ENCODE measurements at places on chromosomes 16 and 17.

GRCh38 chr17:77428749-77429368 is 288.1 kb downstream of the SEC14L1 start:
- no peak for DNase-seq

DNA sequence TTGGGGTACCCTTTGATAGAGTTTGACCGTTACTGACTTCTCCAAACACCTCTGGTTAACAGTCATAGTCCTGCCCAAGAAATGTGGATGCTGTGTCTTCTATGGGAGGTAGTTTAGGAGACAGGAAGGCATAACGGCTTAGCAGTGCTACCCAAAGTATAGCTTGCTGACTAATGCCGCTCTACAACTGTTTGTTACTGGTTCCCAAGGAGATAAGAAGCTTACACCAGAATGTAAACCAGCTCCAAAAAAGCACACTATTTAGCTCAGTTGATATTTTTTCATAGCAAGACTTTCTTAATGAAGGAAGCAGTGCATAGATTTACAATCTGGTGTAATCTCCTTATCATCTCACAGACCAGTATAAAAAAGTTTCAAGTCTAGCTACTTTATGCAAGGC is 95.7 kb downstream of the HS3ST3B1 start:
- no peak for DNase-seq

DNA sequence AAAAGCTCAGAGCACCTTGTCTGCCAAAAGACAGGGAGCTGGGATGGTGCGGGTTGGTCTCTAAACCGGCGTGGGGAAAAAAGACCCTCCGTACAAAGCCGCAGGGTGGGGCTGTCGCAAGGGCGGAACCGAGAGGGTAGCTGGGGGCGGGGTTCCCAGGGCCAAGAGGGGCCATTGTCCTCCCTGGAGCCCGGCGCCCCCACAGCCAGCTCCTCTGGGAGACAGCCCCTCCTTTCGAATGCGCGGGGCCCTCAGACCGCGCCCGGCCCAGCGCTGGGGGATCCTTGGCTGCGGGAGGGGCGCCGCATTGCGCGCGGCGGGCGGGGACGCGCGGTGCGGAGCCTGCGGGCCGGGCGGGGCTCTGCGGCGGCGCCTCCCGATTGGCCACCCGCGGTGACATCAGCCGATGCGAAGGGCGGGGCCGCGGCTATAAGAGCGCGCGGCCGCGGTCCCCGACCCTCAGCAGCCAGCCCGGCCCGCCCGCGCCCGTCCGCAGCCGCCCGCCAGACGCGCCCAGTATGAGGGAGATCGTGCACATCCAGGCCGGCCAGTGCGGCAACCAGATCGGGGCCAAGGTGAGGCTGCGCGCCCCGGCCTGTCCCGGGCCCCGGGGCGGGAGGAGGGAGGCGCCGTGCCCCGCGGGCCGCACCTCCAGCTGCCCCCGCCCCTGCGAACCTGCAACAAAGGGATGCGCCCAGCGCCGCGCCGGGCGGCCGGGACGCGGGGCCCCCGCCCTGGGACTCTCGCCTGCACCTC is at the start of gene TUBB3:
Gene TUBB3 (plus strand): TSS at position 459 of the 756 bp plus-strand sequence. CDS start 60 bp downstream, at position 519.
- DNase-seq: no peak

DNA sequence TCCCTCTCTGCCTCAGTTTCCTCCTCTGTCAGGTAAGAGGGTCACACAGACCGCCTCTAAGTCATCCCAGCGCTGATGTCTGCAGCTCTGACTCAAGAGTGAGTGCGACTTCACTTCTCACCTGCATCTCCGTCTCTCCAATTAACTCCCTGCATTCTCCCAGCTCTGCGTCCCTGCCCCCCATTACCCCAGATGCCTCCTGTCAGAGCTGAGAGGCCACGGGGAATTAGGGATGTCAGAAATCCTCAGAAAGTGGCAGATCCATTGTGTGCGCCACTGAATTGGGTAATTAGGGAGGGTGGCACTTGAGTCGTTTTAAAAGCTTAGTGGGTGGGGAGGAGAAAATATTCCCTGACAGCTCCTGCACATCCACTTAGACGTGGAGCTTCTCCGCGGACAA is 885.4 kb upstream of the EEF2KMT start:
- no peak for DNase-seq

GRCh38 chr17:72733619-72734282 is 358.7 kb downstream of the SLC39A11 start:
- DNase-seq: no peak

- DNase-seq: no peak
Observed at GRCh38 chr17:48149787-48150463, 42.4 kb downstream of the SNX11 start.

GRCh38 chr17:55237268-55237667 is 27.5 kb upstream of the HLF start:
- DNase-seq: no peak

DNA sequence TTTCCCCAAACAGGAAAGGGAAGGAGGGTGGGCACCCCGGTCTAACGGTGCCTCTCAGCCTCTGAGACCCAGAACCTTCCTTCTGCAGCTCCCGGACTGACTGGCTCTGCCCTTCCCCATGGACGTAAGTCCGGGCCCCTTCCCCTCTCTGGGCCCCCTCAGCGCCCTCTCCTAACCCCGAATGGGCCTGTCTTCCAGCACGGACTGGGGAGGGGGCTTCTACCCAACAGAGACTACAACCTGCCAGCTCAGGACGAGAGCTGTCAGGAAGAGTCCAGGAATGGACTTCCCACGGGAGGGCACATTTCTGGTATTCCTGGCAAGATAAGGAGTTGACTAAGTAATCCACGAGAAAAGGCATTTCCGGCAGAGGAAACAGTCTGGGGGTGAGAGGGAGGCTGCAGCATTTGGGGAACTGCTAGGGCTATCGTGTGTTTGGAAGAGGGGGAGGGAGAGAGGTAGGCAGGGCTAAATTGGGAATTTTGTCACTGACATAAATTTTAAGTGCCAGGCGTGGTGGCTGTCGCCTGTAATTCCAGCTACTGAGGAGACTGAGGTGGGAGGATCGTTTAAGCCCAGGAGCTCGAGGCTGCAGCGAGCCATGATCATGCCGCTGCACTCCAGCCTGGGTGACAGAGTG is 12.1 kb upstream of the ALDOA start:
- no peak for DNase-seq

- DNase-seq: no peak
Observed at GRCh38 chr17:57983446-57983845, 4.6 kb downstream of the VEZF1 start.

GRCh38 chr16:78306361-78306760 is 206.9 kb downstream of the WWOX start:
- DNase-seq: no peak

- DNase-seq: no peak
Observed at GRCh38 chr16:55144651-55145050, 179.4 kb upstream of the IRX6 start.

DNA sequence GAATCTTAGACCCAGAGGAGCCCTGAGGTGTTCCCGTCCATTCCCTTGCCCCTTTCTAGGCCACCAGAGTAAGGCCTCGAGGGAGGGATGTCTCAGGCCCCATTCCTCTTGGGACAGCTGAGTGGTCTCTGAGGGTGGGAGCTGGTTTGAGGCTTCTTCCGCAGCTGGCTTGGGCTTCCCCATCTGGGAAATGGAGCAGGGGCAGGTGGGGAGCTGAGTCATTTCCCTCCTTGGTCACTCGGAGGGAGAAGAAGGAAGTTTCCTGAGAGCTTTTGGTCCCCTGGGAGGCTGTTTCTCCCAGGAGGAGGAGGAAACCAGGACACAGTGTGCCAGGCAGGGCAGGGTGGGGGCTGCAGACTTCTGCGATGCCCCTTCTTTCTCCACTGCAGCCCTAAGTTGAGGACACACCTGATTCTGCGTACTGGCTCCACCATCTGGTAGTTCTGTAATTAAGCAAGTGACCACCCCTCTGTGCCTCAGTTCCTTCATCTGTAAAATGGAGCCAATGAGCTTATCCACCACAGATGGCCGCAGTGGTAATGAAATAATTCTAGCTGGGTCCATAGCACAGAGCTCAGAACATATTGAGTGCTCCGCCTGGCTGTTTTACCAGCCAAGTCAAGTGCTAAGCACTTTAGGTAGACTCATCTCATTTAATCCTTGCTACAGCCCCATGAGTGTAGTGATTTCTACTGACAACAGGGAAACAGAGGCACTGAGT is 1.6 kb upstream of the KCNJ12 start:
- no peak for DNase-seq

- DNase-seq: no peak
Observed at GRCh38 chr16:72979974-72980373, 68.0 kb downstream of the ZFHX3 start.
